Activated naive CD4-positive, alpha-beta T cell treated with anti-CD3 and anti-CD28 coated beads, Interleukin-2, amount 10 ng/mL, durations not matched to agents 7 days and 5 days (primary cell): ENCODE measurements at places on chromosomes 2 and 18.
A peak's percentile ranks its signal among the peaks of the same experiment; 100 is the strongest.

- DNase-seq: no peak
- peaks cover 9% of the 10 kb centered on the region for H3K27me3 ChIP-seq
- H3K4me3 ChIP-seq: no peak overlapping the region
- H3K4me1 ChIP-seq: peaks cover 18% of the 10 kb centered on the region
- H3K36me3 ChIP-seq: no peaks in the 10 kb centered on the region
These were observed 4.7 kb downstream of the HMSD start for GRCh38 chr18:63953811-63954210.

- no peak overlapping the region for H3K4me3 ChIP-seq
- H3K4me1 ChIP-seq: no peaks in the 10 kb centered on the region
- H3K36me3 ChIP-seq: no peaks in the 10 kb centered on the region
- no peak for DNase-seq
- no peak overlapping the region for H3K27ac ChIP-seq
These were observed 84.6 kb downstream of the MAIP1 start for GRCh38 chr2:200039724-200040650.

DNA sequence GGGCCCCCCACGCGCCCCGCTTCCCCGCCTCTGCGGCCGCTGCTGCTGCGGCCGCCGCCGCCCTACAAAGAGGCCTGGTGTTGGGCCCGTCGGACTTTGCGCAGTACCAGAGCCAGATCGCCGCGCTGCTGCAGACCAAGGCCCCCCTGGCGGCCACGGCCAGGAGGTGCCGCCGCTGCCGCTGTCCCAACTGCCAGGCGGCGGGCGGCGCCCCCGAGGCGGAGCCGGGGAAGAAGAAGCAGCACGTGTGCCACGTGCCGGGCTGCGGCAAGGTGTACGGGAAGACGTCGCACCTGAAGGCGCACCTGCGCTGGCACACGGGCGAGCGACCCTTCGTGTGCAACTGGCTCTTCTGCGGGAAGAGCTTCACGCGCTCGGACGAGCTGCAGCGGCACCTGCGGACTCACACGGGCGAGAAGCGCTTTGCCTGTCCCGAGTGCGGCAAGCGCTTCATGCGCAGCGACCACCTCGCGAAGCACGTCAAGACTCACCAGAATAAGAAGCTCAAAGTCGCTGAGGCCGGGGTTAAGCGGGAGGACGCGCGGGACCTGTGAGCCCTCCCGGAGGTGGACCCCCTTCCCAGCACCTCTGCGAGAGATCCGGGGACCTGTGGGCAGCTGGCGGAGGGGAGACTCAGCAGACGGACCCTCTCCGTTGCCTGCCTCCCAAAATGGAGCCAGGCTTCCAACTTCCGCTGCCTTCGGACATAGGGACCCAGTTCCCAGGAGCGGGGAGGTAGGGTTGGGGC is 1.9 kb downstream of the SP5 start:
- peak overlapping the region; percentile 7 for H3K4me3 ChIP-seq
- peaks cover 27% of the 10 kb centered on the region for H3K4me1 ChIP-seq
- H3K36me3 ChIP-seq: peaks cover 3% of the 10 kb centered on the region
- peak; percentile 38 for DNase-seq
- H3K27me3 ChIP-seq: peaks cover 76% of the 10 kb centered on the region

GRCh38 chr2:127701651-127702394 is 526 bp downstream of the SFT2D3 start:
- peaks cover 40% of the 10 kb centered on the region for H3K4me1 ChIP-seq
- peaks cover 9% of the 10 kb centered on the region for H3K27me3 ChIP-seq
- peaks cover 29% of the 10 kb centered on the region for H3K36me3 ChIP-seq
- peak; percentile 88 for DNase-seq

- H3K4me1 ChIP-seq: peaks cover 58% of the 10 kb centered on the region
- peak overlapping the region; percentile 97 for H3K27ac ChIP-seq
- no peaks in the 10 kb centered on the region for H3K27me3 ChIP-seq
- H3K36me3 ChIP-seq: peaks cover 9% of the 10 kb centered on the region
- peak overlapping the region; percentile 62 for H3K4me3 ChIP-seq
- DNase-seq: no peak
These were observed 3.9 kb upstream of the TTC39C start for GRCh38 chr18:24010673-24011072.

GRCh38 chr18:76126327-76126726 is 368.7 kb downstream of the ZNF516 start:
- no peak overlapping the region for H3K4me3 ChIP-seq
- H3K27ac ChIP-seq: no peak overlapping the region
- H3K4me1 ChIP-seq: no peaks in the 10 kb centered on the region
- DNase-seq: no peak
- no peaks in the 10 kb centered on the region for H3K36me3 ChIP-seq

GRCh38 chr2:16653083-16653375 is 12.6 kb downstream of the CYRIA start:
- no peak overlapping the region for H3K27ac ChIP-seq
- no peak for DNase-seq
- H3K4me3 ChIP-seq: no peak overlapping the region

- DNase-seq: no peak
- no peaks in the 10 kb centered on the region for H3K4me1 ChIP-seq
- peaks cover 12% of the 10 kb centered on the region for H3K27me3 ChIP-seq
- no peak overlapping the region for H3K27ac ChIP-seq
- H3K36me3 ChIP-seq: no peaks in the 10 kb centered on the region
These were observed 314.1 kb downstream of the STK39 start for GRCh38 chr2:167933097-167933814.

- peaks cover 9% of the 10 kb centered on the region for H3K4me1 ChIP-seq
- no peak overlapping the region for H3K4me3 ChIP-seq
- H3K27ac ChIP-seq: no peak overlapping the region
- DNase-seq: peak; percentile 54
- H3K36me3 ChIP-seq: no peaks in the 10 kb centered on the region
These were observed 30.7 kb downstream of the FBXO15 start for GRCh38 chr18:74116633-74117554.

DNA sequence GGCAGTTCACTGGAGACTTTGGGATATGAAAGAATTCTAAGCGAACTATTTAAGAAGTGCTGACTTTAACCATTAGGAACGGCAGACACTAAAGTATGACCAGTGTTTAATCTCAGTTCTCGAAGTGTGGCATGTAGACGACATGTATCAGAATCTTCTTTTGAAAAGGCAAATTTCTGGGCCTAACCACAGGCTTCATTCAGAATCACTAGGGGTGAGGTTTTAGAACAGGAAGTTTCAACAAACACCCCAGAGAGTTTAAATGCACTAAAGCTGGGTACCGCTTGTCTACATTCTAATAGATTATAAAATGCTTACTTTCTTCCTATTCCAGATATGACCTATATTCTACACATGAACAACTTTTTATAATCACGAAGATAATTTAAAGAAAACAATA is 180.3 kb downstream of the ANKRD44 start:
- no peaks in the 10 kb centered on the region for H3K27me3 ChIP-seq
- H3K36me3 ChIP-seq: peaks cover 67% of the 10 kb centered on the region
- no peak for DNase-seq
- peaks cover 67% of the 10 kb centered on the region for H3K4me1 ChIP-seq
- H3K4me3 ChIP-seq: no peak overlapping the region

GRCh38 chr18:70116949-70117348 is 88.5 kb downstream of the RTTN start:
- no peak overlapping the region for H3K27ac ChIP-seq
- peaks cover 30% of the 10 kb centered on the region for H3K36me3 ChIP-seq
- no peak for DNase-seq
- no peaks in the 10 kb centered on the region for H3K4me1 ChIP-seq
- no peak overlapping the region for H3K4me3 ChIP-seq

- H3K27me3 ChIP-seq: peaks cover 16% of the 10 kb centered on the region
- H3K27ac ChIP-seq: no peak overlapping the region
- no peak for DNase-seq
- no peak overlapping the region for H3K4me3 ChIP-seq
- H3K36me3 ChIP-seq: no peaks in the 10 kb centered on the region
These were observed 793.6 kb upstream of the ACVR2A start for GRCh38 chr2:147051248-147051647.

GRCh38 chr2:130288467-130289403 is 54.0 kb upstream of the IMP4 start:
- H3K36me3 ChIP-seq: no peaks in the 10 kb centered on the region
- peaks cover 21% of the 10 kb centered on the region for H3K27me3 ChIP-seq
- H3K4me1 ChIP-seq: no peaks in the 10 kb centered on the region
- no peak overlapping the region for H3K4me3 ChIP-seq
- no peak overlapping the region for H3K27ac ChIP-seq
- no peak for DNase-seq

- DNase-seq: no peak
- H3K27me3 ChIP-seq: peaks cover 15% of the 10 kb centered on the region
- no peaks in the 10 kb centered on the region for H3K36me3 ChIP-seq
- H3K27ac ChIP-seq: no peak overlapping the region
- H3K4me3 ChIP-seq: no peak overlapping the region
These were observed 18.0 kb downstream of the PARD6G start for GRCh38 chr18:80229363-80229762.

- H3K4me3 ChIP-seq: no peak overlapping the region
- H3K4me1 ChIP-seq: peaks cover 6% of the 10 kb centered on the region
- peaks cover 65% of the 10 kb centered on the region for H3K27me3 ChIP-seq
These were observed 35.3 kb downstream of the LRRFIP1 start for GRCh38 chr2:237662671-237663093.

- H3K36me3 ChIP-seq: no peaks in the 10 kb centered on the region
- no peak overlapping the region for H3K27ac ChIP-seq
- no peaks in the 10 kb centered on the region for H3K4me1 ChIP-seq
- peaks cover 12% of the 10 kb centered on the region for H3K27me3 ChIP-seq
- DNase-seq: no peak
These were observed 67.8 kb upstream of the HDAC4 start for GRCh38 chr2:239468491-239469105.

DNA sequence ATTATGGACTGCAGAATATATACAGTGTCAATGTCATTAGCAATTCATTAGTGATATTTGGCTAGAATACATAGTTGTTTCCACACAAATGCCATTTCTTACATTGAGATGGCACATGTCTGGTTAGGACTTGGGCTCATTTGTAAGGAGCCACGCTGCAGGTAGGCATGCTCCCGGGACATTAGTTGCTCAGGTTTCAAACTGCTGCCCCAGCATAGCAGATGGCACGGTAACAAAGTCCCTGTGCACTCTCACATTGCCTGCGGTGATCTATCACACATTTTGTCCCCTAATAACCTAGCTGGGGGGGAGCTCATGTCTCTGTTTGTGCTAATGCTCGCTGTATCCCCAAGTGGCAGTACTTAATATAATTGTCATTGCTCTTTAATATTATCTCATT is 185.1 kb downstream of the NEDD4L start:
- no peaks in the 10 kb centered on the region for H3K27me3 ChIP-seq
- no peak for DNase-seq
- H3K36me3 ChIP-seq: no peaks in the 10 kb centered on the region
- no peak overlapping the region for H3K27ac ChIP-seq
- no peaks in the 10 kb centered on the region for H3K4me1 ChIP-seq

GRCh38 chr2:56012221-56012765 is 88.7 kb upstream of the EFEMP1 start:
- H3K4me3 ChIP-seq: no peak overlapping the region
- no peaks in the 10 kb centered on the region for H3K27me3 ChIP-seq
- DNase-seq: no peak
- H3K4me1 ChIP-seq: no peaks in the 10 kb centered on the region

DNA sequence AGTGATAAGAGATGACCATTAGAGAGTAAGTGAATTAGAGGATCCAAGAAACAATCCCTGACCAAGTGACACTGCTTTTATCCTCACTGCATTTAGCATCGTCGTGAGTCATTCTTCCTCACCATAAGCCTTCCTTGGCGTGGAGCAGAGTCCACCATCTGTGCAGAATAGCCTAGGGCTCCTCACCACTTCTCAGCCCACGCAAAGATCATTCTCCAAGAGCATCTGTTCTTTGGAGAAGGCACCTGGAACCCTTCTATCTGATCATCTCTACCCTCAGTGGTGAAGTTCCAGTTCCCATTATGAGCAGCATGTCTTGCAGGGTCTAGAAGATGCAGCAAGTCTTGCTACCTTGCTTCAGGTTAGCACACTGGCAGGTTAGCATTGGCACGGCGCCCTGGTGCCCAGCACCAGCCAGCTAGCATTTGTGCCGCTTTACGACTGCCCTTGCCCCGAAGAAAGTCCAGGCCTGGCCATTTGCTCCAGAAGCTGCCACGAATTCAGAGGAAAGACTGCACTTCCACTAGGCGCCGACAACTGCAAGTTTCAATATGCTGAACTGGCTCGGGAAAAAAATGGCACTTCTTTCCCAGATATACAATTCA is 225.8 kb downstream of the TTC32 start:
- H3K27ac ChIP-seq: no peak overlapping the region
- no peak overlapping the region for H3K4me3 ChIP-seq
- no peak for DNase-seq
- no peaks in the 10 kb centered on the region for H3K4me1 ChIP-seq
- H3K36me3 ChIP-seq: no peaks in the 10 kb centered on the region
- peaks cover 15% of the 10 kb centered on the region for H3K27me3 ChIP-seq

GRCh38 chr2:168459256-168459655 is 3.2 kb downstream of the CERS6 start:
- H3K27ac ChIP-seq: no peak overlapping the region
- peaks cover 13% of the 10 kb centered on the region for H3K36me3 ChIP-seq
- DNase-seq: no peak
- no peak overlapping the region for H3K4me3 ChIP-seq

DNA sequence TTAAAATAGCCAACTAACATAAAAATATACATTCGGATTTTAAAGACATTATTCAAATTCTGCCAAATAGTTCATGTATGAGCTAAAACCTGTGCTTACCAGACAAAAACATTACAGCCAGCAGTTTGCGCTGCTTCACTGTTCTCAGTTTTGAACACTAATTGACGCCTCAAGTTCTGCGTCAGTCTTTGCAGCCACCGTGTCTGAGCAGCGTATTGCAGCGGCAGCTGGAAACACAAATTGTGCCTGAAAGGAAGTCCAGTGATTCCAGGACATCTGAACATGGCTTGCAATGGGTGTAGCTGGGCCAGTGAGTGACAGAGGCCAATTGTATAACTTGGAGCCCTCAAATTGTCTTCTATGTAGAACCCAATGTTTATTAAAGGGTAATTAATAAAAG is 267.6 kb downstream of the TFCP2L1 start:
- H3K4me1 ChIP-seq: no peaks in the 10 kb centered on the region
- no peak for DNase-seq
- no peak overlapping the region for H3K27ac ChIP-seq
- H3K4me3 ChIP-seq: no peak overlapping the region
- peaks cover 3% of the 10 kb centered on the region for H3K27me3 ChIP-seq
- H3K36me3 ChIP-seq: no peaks in the 10 kb centered on the region
